ENCODE measurements at places on chromosomes 7 and 10.

DNA sequence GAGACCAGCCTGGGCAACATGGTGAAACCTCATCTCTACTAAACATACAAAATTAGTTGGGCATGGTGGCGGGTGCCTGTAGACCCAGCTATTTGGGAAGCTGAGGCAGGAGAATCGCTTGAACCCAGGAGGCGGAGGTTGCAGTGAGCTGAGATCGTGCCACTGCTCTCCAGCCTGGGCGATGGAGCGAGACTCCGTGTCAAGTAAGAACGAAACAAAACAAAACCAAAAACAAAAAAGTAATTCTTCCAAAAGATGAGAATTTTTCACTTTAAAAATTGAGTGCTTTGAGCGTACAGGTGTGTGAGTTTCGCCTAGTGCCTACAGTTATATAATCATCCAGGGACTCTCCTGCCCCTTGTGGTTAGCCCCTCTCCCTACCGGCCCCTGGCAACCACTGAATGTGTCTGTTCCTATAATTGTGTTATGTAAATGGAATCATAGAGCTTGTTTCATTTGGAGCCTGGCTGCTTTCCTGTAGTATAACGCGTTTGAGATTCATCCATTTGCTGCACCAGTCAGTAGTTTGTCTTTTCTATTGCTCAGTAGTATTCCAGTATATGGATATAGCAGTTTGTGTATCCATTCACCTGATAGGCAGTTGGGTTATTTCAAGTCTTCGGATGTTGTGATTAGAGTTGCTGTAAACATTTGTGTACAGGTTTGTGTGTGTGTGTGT is 80.0 kb downstream of the RBM33 start:
- peak; percentile 38 for DNase-seq

GRCh38 chr7:68205826-68206225 is 1209.2 kb downstream of the TYW1 start:
- DNase-seq, result no peak

DNA sequence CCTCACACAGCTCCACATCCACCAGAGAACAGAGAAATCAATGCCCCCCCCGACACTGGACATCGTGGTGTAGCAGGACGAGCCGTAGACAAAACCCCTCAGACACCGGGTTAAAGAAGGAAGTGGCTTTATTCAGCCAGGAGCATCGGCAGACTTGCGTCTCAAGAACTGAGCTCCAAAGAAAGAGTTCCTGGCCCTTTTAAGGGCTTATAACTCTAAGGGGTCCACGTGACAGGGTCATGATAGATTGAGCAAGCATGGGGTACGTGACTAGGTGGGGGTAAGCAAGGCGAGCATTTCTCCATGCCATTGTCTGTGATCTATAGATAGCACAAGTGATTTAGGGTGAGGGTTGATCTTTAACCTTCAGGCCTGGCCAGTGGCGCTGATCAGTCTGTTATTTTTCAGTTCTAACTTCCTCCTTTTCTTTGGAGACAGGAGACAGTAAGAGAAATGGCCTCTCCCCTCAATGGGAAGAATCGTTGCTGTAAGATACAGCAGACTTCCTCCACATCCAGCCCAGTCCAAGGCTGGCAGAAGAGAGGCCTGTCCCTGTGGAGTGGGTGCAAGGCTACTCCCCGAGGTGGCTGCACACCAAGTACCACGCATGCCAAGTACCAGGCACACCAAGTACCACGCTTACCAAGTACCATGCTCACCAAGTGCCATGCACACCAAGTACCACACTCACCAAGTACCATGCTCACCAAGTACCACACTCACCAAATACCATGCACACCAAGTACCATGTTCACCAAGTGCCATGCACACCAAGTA is 19.5 kb upstream of the PPP2R2D start:
- DNase-seq, result no peak

GRCh38 chr7:72493850-72494661 is 81.9 kb upstream of the CALN1 start:
- DNase-seq, result peak; percentile 76

GRCh38 chr10:112471878-112472487 is 25.0 kb downstream of the VTI1A start:
- DNase-seq, result peak; percentile 70

- DNase-seq, result no peak
Observed at GRCh38 chr10:72006026-72006425, 41.8 kb downstream of the CHST3 start.

DNA sequence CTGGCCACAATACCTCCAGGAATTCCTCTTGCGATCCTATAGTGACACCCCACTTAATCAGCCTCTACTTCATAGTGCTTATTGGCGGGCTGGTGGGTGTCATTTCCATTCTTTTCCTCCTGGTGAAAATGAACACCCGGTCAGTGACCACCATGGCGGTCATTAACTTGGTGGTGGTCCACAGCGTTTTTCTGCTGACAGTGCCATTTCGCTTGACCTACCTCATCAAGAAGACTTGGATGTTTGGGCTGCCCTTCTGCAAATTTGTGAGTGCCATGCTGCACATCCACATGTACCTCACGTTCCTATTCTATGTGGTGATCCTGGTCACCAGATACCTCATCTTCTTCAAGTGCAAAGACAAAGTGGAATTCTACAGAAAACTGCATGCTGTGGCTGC is 56.8 kb downstream of the GPR141 start:
- DNase-seq, result no peak

GRCh38 chr7:2357165-2357564 is 2.5 kb downstream of the EIF3B start:
- DNase-seq, result no peak

DNA sequence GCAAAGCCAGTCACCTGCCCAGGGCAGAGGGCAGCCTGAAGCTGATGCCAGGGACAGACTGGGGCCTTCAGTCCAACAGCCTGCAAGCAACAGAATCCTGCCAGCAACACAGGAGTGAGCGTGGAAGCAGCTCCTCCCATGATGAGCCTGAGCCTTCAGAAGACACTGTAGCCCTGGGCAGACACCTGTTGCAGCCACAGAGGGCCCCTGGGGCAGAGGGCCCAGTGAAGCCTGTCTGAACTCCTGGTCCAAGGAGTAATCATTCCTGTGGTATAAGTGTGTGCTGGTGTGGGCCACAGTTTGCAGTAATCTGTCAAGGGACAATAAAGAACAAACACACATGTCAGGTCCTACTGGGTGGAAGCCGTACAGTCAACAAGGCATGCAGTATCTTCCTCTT is 2.9 kb upstream of the PFKP start:
- no peak for DNase-seq

DNA sequence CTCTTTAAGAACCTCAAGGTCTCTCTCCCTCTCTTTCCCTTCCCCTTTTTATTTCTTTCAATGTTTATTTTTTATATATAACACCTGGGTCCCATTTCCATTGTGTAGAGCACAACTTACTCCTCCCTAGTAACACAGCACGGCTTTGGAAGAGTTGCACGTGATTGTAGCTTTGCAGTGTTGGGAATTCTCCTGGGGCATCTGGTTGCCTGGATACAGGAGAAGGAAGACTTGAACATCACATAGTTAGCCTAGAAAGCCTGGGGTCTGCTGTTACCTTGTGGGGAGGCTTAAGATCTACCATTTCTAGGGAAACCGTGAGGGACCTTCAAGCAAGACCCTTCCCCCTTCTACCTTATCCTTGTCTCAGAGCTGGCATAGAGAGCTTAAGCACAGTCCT is 41.1 kb upstream of the NFKB2 start:
- DNase-seq, result no peak

DNA sequence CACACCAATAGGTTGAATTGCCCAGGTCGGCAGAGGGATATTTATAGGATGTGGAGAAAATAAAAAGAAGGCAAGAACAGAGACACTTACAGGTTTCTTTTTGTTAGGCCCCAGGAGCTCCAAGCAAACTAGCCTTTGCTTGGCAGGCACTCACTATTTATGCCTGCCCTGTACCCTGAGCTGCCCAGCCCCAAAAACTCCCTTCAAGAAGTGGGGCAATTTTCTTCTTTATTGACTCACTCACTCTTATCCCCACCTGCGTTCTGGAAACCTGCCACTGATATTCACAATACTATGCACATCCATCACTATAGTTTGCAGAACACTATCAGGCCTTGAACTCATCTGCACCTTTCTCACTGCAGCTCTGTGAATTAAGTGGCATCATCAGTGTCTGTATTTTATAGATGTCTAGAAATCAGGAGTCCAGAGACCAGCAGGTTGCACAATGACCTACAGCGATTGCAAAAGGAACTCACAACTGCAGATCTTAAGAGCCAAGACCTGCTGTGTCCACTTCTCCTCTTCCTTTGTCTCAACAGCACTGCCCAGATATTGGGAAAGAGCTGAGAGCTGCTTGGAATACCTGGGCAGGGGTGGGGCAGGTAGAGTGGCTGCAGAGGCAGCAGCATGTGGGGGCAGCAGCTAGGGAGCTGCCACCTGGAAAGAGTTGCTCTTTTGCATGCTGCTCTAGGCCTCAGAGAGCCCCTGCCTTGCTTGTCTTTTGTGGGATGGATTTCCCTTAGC is at the start of gene SFTPD:
TSS of gene SFTPD (minus strand) at position 130 of the 747 bp plus-strand sequence. CDS start 2,446 bp downstream, outside the sequence.
- peak; percentile 79 for DNase-seq

- DNase-seq, result no peak
Observed at GRCh38 chr7:85133006-85133405, 53.9 kb downstream of the SEMA3D start.

- no peak for DNase-seq
Observed at GRCh38 chr10:116001976-116002375, 271.0 kb downstream of the GFRA1 start.

- peak; percentile 88 for DNase-seq
Observed at GRCh38 chr7:76364198-76364584, 5.4 kb upstream of the YWHAG start.

DNA sequence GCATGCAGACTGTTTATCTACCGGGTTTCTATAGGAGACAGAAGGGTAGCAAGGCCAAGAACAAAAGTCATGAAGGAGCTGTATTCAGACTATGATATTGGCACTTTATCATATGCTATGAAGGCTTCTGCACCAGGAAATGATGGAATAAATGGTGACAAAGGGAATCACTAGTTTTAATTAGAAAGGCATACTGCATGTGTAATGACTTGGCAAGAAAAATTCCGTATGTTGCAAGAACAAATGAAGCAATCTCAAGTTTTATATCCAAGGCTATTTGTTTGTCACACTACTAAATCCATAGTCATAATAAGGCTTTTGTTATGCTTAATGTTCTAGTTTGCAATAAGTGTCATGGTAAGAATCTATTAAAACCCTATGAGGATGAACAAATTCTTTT is 230.9 kb downstream of the ZEB1 start:
- DNase-seq, result no peak

GRCh38 chr7:121515229-121515628 is 119.1 kb upstream of the FAM3C start:
- DNase-seq, result no peak

GRCh38 chr7:22433710-22434460 is 66.1 kb downstream of the STEAP1B start:
- no peak for DNase-seq

DNA sequence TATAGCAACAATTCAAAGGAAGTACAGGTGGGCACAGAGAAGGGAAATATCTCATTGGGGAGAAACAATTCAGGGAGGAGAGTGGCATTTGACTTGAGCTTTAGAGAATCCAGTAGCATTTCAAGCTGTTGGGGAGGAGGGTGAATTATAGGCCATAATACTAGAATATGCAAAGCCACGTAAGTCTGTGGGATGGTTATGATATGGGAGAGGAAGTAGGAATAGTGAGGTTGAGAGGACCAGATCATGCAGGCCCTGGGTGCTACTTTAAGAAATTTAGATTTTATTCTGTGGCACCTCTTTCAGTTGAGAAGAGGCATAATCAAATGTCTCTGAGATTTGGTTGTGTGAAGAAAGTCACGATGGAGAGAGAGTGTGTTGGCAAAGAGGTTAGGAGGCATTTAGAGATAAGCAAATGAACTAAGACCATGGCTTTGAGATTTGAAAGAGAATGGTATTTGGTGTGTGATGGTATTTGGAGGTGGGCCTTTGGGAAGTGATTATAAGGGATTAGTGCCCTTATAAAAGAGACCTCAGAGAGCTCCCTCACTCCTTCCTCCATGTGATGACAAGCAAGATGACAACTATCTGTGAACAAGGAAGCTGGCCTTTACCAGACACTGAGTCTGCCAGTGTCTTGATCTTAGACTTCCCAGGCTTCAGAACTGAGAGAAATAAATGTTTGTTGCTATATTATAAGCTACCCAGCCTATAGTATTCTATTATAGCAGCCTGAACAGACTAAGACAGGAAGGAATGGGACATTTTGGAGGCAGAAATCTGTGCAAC is 15.1 kb downstream of the ADD3 start:
- no peak for DNase-seq

GRCh38 chr7:150901160-150902035 is 49.1 kb downstream of the AOC1 start:
- DNase-seq, result no peak
